ENCODE measurements at places on chromosomes 7 and 10.

DNA sequence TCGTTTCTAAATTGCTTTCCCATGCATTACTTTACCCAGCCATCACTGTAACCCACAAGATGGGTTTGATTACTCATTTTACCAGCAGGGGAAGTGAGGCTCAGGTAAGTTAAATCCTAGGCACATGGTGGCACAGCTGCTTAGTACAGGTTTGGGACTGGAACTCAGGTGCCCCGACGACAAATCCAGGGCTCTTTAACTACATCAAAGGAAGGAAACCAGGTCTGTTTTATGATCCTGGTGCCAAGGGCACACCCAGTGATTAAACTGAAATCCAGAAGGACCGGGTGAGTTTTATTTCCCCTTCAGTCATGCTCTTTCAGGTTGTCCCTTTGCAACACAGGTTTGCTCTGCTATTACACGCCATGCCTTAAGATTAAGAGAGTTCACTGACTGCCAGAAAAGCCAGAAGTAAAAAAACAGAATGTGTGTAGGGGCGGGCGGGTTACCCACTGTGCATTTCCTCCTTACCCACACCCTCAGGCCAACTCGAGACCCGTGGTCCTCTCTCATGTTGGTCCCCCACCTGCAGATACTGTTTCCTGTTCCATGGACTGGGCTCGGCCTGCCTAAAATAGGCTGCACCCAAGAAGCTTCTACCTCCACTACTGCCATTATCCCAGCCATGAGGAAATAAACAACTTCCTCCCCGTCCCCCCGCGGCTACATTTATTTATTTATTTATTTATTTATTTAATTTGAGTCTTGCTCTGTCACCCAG lies 55.1 kb upstream of the KDM7A start:
- DNase-seq: no peak

- DNase-seq: no peak
Observed at GRCh38 chr10:45447416-45447815, 73.4 kb downstream of the ALOX5 start.

DNA sequence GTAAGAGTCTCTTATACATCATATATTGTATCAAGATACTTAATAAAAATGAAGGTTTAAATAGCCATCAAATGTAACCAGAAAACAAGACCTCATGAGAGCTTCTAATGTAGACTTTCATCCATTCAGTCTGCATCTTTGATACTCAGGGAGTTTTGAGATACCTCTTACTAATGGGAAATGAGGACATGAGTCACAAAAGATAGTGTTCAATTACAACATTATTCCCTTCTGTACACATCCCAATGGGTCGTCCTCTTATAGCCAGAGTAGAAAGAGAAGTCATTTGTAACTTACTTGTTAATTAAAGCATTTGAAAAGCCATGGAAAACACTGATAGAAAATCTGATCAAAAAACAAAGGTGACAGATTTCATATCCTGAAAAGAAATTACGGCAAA lies 19.4 kb downstream of the SHTN1 start:
- DNase-seq: no peak

- no peak for DNase-seq
Observed at GRCh38 chr7:26185131-26185843, 15.3 kb downstream of the HNRNPA2B1 start.

DNA sequence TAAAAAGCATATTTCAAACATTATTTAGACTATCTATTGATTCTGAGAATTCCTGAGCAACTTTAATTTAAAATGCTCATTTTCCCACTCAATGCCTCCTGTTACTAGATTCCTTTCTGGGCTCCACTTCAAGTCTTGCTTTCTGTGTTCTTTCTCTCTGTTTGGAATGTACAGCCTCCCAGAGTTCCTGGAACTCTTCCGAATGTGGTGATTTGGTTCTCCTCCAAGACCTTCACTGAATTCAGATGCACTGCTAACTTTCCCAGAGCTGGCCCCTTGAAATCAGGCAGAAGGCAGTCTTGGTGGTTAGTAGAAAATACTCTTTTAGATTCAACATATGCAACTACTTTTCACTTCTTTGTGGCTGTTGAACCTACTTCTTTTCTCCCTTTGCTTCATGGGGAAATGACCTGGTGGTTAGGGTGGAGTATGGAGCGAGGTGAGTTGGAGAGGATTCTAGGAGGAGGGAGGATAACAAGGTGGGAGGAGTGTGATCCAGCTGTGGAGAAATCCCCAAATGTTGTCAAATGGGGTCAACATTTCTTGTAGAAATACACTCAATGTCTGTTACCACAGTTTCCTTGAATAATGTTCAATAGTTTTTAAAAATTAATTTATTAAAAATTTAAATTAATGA lies 27.9 kb upstream of the CCDC7 start:
- no peak for DNase-seq

GRCh38 chr7:14228341-14228740 lies 238.9 kb upstream of the ETV1 start:
- DNase-seq: no peak
